ENCODE measurements at places on chromosomes 5 and 9.

DNA sequence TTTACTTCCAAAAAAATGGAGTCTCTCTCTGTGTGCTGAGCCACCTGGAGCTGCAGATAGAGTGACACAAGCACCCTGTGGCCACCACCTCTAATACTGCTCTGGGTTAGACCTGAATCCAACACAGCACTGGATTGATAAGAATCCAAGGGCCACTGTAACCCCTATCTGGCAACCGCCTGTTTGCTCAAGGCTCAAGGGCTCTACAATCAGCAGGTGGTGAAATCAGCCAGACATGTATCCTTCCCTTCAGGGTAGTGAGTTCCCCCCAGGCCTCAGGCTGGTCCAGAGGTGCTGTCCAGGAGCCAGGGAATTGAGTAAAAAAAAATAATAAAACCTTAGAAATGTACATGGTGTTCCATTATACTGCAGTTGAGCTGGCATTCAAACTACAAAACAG lies 509.0 kb downstream of the KIF4B start:
- DNase-seq = no peak

DNA sequence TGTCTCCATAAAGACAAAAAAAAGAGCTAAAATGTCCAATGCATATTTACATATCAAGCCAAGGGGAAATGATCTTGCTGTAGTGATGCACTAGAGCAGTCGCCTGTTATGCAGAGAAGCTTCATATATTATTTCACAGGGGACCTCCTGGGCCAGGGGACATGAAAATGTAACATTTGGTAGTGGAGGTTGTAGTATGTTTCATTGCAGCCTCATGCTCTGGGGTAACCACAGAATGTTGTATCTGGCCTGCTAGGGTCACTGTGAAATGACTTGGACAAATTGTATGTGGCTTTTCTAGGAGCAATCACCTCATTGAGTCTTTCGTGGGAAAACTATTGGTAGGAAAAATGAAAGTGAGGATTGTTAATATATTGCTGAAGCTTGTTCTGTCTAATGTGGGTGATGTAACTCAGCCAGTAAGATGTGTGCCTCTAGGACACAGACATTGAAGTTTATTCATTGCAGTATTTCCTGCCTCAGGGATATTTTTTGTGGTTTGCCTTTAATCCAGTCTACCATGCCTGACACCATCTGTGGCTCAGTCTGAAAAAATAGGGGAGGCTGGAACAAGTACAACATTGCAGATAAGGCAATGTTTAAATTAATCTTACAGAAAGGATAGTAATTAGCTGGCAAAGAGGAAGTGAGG lies 430.8 kb upstream of the TNC start:
- DNase-seq = no peak

- DNase-seq = no peak
Measured at GRCh38 chr9:87883990-87884389, 1.3 kb downstream of the SPATA31E1 start.

- DNase-seq = no peak
Measured at GRCh38 chr9:115972362-115972761, 181.2 kb upstream of the PAPPA start.

- DNase-seq = no peak
Measured at GRCh38 chr9:136806067-136806466, 1.7 kb upstream of the RABL6 start.

GRCh38 chr5:157907479-157907878 lies 48.5 kb upstream of the CLINT1 start:
- no peak for DNase-seq

- no peak for DNase-seq
Measured at GRCh38 chr5:158816011-158816696, 283.6 kb downstream of the EBF1 start.

GRCh38 chr9:91751922-91752321 lies 198.1 kb downstream of the ROR2 start:
- DNase-seq = no peak

DNA sequence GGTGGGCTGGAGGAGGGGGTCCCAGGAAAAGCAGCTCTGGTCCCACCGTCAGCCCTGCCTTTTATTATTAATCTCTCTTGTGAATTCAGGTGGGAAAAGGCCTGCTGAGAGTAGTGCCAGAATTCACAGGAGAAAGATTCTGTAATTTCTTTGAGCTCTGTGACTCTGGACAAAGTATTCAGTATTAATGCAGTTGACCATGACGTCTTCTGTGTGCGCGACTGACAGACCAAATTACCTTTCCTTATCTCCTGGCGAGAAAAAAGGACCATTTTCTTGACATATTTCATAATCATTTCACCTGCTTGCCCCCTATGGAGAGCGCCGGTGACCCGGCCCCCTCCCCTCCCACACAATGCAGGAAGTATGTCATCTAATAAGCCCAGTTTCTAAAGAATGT lies 26.8 kb upstream of the GRHPR start:
- DNase-seq = no peak

GRCh38 chr5:151682240-151682639 lies 4.5 kb downstream of the SPARC start:
- DNase-seq = no peak

All from activated T-cell treated with anti-CD3 and anti-CD28 coated beads, Interleukin-2, amount 50 U/mL, for 1 hour (primary cell).